ENCODE measurements at places on chromosomes 4 and X. TPM values are rescaled to one million over a fixed set of nuclear protein-coding genes. Genes with fewer than 3 reads are reported as not detected.

DNA sequence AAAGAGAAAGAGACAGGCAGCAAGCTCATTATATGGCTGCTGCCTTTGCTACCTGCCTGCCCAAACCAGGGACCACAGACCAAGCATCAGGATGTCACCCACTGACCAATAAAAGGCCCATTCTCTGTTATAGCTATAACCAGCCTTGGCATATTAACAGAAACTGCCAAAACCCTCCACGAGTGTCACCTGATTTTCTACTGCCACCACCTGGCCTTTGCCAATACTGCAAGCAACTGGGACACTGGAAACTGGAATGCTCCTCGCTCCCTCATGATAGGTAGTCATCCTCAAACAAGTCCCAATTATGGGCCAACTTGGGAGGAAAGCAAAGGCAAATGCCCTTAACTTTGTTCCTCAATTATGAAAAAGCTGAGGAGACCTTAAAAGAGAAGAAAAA is 76.0 kb downstream of the SPIN4 start:
- no peak for DNase-seq

DNA sequence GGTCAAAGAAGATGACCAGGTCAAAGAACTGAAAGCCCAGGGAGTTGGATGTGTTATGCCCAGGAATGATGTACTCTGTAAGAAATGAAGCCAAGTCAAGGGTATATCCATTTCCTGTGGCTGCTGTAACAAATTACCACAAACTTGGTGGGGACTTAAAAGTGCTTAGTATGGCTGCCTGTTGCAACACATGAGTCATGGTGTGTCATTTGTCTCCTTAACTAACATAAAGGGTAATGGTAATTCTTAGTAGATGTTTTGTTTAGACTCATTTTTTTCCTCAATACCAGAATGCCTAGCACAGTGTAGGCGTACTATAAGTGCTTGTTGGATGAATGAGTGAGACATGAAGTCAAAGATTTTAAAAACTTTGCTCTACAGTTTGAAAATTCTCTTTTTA is 45.7 kb downstream of the SYTL5 start:
- DNase-seq = no peak

DNA sequence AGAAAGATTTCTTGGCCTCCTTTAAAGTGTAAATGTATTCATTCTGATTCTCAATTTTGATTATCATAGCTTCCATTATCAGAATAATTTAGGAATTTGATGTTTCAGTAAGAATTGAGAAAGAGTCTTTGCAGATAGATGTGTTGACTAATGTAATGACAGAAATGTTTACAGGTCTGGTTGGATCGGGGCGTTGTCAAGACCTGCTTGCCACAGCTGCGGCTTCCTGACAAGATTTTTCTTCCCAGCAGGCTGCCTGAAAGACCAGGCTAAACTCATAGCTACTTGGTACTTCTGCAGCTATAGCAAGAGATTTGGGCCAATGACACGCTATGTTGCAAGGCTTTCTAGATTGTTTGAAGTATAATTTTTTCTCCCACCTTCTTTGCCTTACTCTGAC is 91.5 kb upstream of the ANKRD50 start:
- no peak for DNase-seq

GRCh38 chrX:20531667-20532066 is 265.0 kb upstream of the RPS6KA3 start:
- DNase-seq = no peak

FRMD7 gene
- total RNA-seq = not detected

- no peak for DNase-seq
Measured at GRCh38 chrX:9534686-9535085, 69.8 kb downstream of the TBL1X start.

DNA sequence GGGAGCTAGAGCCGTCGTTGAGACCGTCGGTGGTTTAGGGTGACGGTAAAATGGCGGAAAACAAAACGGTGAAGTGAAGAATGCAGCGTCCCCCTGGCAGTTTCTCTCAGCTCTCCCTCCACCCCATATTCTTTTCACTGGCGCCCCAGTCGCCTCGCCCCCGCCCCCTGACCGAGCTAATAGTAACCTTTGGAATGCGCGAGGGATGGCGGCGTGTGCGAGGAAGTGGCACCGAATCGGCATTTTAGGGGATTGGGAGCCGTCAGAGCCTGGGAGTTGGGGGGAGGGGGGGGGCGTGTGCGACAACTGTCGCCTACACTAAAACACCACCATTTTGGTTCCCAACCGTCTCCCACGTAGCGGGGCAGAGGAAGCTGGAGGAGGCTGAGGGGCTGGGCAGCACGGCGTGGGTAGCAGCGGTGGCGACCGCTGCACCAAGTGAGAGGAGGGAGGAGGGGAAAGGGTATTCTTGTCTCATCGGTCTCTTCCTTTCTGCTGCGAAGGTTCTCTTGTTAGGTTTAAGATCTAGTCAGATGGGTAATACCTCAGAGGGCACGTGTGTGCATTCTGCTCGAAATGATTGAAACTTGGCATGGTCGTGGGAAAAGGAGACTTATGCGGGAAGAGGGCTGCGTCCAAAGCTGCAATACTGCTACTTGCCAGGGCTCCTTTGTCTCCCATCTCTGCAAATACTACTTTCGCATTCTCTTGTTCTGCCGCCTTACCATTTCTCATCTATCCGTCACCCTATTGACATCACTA is 840 bp downstream of the ZNF711 start:
- no peak for DNase-seq

All from pulmonary artery endothelial cell (primary cell).